ENCODE measurements at places on chromosomes 2 and 18. TPM values are rescaled to one million over a fixed set of nuclear protein-coding genes. Genes with fewer than 3 reads are reported as not detected.

- no peak for DNase-seq
Measured at GRCh38 chr2:65061146-65061909, 5.1 kb downstream of the CEP68 start.

DNA sequence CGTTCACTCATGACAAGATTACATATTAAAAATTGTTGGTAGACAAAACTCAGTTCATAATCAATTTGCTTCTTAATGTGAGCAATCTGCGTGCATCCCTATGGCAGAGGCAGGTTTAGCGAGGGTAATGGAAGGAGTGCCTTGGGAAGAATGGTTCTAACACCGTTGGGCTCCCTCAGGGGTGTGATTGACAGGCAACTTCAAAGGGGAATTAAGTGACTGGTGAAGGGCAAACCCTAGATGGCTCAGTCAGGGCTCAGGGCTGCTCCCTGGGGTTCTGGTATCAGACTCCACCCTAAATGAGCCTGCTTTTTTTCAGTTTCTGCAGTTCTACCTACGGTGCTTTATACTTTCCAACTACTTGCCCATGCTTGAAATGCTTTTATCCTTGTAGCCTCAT lies 419.5 kb upstream of the CELF4 start:
- DNase-seq, result no peak

DNA sequence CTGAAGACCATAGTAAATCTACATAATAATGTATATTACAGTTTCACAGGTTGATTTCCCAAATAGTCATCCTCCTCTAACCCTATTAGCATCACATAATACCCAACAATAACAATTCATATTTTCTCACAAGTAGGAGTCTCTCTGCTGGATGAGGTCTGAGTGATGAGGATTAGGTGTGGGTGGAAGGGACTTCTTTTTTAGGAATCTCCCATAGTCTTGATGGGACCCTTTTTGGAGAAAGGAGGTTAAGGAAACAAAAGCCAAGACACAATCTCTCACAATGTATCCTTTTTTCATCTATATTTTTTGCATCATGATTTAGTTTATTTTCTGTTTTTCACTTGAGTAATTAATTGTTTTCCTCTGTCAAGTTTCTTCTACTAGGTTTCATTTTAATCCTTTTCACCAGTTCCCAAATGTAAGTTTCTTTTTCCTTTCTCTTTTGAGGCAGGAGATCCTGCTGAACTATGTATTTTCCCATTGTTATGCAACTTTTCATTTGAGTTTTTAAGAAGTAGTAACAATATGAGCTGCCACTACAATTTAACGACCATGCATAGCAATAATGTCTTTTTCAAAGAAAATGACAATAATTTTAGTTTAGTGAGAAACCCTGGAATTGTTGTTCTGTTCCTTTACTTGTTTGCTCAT lies 2.5 kb upstream of the IFIH1 start:
- no peak for DNase-seq

DNA sequence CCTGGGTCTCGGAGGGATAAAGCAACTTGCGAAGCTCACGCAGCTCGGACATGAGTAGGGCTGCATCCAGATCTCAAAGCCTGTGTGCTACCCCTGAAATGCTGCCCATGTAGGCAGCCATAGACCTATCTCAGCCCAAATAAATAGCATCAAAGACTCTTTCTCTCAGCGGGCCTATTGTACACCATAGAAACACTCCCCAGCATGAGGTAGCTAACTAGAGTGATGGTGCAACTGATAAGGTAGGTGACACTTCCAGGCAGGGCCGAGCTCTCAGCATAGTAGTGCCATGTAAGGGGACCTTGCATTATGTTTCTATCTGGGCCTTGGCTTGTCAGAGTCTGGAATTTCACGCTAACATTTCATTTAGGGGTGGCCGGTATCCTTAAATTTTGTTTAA lies 52.4 kb downstream of the RABL2A start:
- no peak for DNase-seq

The GPR45 gene
- not detected for polyA plus RNA-seq

The TRAK2 gene
- 41.2 TPM for polyA plus RNA-seq

The PLB1 gene
- 0.82 TPM for polyA plus RNA-seq

The GALNT3 gene
- 0.19 TPM for polyA plus RNA-seq

- no peak for DNase-seq
Measured at GRCh38 chr2:5697562-5697961, 5.4 kb downstream of the SOX11 start.

The STRN gene
- 9.2 TPM for polyA plus RNA-seq

The TMEM178A gene
- polyA plus RNA-seq, result 3.1 TPM

DNA sequence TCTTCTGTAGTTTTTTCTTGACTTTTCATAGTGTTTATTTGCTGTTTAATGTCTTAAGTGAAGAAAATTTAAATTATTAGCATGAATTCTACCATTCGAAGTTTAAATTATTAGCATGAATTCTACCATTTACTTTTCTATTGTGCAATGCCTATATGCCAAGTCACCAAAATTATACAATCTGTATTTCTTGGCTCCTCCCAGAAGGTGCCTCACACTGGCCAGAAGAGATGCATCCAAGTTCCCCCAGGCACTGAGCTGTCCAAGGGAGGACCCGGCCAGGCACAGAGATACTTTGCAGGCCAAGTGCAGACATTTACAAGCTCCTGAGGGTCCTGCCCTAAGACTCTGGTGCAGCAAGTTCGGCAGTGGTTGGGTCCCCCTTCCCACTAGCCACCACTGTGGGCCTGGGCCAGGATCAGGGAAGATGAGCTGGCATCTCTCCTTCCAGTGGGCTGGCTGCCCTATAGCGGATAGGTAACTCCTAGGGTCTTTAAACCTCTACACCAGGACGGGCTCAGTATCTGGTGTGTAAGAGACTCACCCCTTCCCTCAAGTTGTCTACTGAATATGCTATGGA lies 31.3 kb downstream of the TMEM247 start:
- no peak for DNase-seq

DNA sequence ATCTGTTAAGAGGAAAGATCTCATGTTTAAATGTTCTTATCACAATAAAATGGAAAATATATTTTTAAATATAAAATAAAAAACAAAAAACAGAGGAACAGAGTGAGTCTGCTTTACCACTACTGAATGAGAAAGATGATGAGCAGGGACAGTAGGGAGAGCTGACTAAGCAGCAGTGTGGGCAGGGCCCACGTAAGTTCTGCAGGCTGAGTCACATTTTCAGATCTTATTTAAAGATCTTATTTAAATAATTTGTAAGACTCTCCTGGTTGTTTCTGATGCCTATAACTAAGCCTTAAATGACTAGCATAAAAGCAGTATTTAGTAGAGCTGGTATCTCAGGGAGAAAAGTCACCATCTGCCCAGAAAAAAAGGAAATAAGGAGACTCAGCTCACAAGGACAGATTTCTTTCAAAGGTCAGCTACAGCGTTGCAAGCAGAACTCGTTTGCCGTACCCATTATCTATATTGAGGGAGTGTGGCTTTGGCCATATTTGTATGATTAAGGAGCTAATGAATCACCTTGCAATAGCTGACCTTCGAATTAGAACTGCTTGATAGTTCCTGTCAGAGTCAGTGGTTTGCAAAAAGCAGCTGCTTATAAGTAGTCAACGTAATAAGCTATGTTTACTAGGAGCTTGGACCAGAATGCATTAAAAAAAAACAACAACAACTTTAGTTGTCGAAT lies 322.1 kb upstream of the CHAC2 start:
- no peak for DNase-seq

The CXCR1 gene
- polyA plus RNA-seq, result 0.22 TPM

The ZCCHC2 gene
- polyA plus RNA-seq, result 5.6 TPM

DNA sequence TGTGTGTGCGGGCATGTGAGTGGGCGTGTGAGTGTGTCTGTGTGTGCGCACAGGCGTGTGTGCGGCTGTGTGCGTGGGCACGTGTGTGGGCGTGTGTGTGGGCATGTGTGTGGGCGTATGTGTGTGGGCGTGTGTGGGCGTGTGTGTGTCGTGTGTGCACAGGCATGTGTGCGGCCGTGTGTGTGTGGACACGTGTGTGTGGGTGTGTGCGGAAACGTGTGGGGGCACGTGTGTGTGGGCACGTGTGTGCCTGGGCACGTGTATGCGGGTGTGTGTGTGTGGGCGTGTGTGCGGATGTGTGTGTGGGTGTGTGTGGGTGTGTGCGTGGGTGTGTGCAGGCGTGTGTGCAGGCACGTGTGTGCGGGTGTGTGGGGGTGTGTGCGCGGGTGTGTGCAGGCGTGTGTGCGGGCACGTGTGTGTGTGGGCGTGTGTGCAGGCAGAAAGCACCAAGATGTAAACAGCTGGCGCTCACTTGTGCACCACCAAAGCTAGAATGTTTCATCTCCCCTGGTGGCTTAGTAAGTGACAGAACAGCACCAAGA lies 31.2 kb upstream of the ALKAL2 start:
- no peak for DNase-seq

The TEKT4 gene
- polyA plus RNA-seq, result not detected

DNA sequence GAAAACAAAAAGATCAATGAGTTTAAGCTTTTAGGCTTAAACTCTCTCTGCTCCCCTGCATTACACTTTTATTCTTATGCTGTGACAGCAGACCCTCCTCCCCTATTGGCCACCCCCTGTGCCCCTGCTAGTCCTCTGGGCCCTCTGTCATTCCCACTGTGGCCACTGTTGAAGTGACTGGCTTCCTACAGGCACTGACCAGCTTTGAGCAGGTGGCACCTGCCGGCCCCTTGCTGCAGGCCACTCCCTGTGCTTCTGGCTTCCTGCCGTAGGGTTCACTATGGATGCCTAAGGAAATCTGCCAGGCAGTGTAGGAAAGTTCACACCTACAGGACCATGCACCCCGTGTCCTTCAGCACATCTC lies 156.5 kb upstream of the L3MBTL4 start:
- DNase-seq, result no peak

The TGFBRAP1 gene
- 8.2 TPM for polyA plus RNA-seq

The ACTG2 gene
- 4.4 TPM for polyA plus RNA-seq

GRCh38 chr2:235506291-235506996 lies 12.6 kb downstream of the AGAP1 start:
- DNase-seq, result no peak

DNA sequence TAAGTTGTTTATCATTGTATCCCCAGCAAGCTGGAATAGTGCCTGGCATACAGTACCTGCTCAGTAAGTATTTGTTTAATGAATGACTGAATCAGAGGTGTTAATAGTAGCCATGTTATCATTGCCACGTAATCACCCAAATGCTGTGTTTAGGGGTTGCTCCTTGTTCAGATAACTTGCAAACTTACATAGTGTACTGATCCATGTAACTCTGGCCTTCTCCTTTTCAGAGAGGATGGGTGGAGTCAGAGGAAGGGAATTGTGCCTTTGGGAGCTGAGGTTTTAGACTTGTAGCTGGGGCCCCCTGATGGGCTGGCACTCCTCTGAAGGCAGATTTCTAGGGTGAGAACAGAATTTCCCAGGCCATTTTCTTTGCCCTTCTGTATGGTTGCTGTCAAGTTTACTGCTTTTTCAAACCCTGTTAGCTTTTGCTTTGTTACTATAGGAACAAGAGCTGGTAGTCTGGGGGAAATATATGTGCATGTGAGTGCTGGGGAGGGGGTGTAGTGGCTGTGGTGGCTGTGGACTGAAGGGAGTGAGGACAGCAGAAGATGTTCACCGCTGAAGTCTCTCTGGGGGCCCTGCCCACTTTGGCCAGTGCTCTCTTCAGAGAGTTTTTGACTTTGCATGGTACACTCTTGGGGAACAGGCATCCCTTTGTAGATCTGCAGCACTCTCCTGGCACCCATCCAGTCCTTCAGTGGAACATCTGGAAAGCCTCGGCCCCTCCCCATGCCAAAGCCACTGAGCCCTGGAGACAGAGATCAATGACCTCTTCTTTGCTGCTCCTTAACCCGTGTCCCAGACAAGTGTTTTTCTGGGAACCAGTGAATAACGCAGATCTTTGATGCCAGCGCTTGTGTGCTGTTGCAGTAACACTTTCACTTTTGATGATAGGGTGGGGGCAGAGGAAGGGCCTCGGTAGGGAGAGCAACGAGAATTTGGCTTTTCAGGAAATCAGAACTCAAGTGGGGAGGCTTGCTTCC lies 209.0 kb downstream of the PRKCE start:
- peak; percentile 53 for DNase-seq

- DNase-seq, result no peak
Measured at GRCh38 chr2:45260946-45261345, 251.7 kb upstream of the SIX2 start.

DNA sequence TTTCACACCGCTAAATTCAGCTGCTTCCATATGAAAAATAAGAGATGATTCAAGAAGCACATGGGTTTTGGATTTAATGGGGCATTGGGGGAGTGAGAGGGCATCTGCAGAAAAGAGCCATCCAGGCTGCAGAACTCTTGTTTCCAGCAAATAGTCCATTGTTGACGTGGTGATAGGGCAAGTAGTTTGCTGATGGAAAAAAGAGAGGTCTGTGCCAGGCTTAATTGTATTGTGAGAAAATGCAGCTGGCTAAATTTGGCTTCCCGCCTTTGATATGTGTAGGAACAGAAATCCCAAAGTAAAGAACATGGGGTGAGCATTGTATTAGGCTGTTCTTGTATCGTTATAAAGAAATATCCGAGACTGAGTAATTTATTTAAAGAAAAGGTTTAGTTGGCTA lies 199.5 kb downstream of the SETBP1 start:
- DNase-seq, result no peak

The FLACC1 gene
- 3.7 TPM for polyA plus RNA-seq
